ACHN (cell line): ENCODE measurements at places on chromosomes 16 and 17.
A peak's percentile ranks its signal among the peaks of the same experiment; 100 is the strongest.

- no peak for DNase-seq
Measured at GRCh38 chr16:48124266-48124665, 31.5 kb downstream of the ABCC12 start.

DNA sequence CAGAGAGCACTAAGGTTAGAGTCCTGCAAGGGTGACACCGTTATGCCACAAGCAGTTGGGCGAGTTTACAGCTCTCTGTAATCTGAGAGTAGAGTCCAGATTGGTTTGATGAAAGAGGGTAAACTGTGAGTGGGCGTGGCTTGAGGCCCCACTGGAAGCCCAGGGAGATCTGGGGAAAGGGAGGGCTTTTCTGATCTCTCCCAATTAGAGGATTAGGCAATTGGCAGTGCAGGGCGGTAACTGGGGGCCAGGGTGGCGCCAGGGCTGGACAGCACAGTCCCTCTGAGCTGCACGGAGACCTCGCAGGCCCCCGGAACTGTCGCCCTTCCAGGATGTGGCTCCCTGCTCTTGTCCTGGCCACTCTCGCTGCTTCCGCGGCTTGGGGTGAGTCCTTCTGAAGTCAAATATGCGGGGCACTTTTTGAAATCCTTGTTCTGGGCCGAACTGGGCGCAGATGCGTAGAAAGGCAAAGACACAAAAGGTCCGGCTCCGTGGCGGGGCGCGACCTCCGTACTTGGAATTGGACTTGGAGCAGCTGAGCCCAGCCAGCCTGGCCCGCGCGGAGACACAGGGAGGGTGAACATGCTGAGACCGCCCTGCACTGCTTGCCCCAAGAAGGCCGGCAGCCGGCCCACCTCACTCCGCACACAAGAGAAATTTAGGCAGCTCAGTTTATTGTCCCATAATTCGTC lies 72.4 kb downstream of the CES1 start:
- no peak for DNase-seq

DNA sequence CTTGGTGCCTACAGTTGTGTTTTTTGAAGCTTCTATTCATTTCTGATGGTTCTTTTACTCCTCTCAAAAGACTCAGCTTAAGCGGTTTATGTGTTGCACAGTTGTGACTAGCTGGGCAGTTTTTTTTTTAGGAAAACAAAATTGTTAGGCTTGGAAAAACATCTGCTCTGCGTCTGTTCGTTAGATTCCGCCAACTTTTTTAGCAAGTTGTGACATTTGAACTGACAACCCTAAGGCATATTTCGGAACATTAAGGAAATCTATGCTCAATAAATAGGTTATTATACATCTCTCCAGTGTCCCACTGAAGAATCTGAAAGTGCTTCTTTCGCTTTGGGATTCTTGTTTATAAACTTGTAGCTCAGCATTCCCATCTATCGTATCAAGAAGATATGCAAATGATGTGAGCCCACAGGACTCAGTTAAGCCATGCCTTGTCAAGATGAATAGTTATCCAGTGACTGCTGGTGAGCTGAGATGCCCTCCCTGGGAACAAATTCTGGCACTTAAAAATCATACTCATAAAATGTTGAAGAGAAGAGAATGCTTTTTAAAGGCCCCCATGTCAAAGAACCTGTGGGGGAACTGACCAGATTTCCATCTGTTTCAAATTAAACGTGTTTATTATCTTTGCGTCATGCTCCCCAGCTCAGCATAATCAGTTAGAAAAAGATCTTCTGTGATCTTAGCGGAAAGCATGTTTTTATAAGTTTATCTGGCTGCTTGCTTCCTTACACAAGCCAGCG lies 109.0 kb upstream of the FAM20A start:
- no peak for DNase-seq

- no peak for DNase-seq
Measured at GRCh38 chr17:30344283-30345088, 10.6 kb upstream of the TMIGD1 start.

DNA sequence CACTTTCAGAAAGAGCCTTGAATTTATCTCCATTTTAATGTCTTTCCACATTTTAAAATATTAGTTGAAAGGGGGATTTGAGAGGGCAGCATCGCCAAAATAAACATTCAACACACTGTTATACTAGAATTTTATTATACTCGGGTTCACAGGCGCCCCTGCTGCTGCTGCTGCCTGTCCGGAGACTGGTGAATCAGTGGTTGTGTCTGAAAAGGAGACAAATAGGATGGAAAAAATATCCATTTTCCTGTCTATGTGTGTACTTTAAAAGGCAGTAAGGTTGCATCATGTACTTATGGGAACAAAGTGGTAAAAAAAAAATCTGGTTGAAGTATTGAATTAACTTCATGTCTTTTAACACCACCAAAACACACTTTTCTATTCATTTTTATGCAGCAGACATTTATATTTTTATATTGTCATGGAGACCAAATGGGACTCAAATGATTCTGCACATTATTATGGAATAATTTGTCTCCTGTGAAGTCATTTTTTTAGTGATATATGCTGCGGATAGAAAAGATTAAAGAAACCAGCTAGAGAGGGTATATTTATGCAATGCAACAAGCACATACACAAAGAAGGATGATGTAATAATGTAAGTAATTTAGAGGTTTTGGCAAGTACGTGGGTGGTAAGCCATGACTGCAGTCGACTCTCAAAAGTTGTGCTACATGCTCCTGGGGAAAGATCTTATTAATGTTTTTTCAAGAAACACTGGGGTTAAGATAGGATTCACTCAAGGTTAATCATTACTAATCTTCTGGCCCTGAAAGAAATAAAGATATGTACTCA lies 759.0 kb upstream of the SOX9 start:
- no peak for DNase-seq

GRCh38 chr17:7289256-7290032 lies 5.0 kb downstream of the YBX2 start:
- no peak for DNase-seq

DNA sequence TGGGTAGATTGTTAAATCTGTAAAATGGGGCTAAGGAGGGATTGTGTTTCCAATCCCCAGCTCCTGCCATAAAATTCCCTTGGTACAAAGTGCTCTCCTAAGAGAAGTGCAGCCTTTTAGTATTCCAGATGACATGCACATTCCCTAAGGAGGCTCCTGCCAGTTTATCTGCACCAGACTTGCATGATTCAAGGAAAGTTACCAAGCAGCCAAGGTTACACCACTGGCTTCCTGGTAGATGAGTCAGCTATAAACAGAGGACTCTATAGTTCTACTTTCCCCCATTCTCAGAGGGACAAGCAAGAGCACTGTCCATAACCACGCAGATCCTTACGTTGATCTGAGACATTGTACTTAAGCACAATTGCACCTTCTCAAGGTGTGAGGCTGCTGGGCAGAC lies 1.9 kb downstream of the CALB2 start:
- DNase-seq, result peak; percentile 83

DNA sequence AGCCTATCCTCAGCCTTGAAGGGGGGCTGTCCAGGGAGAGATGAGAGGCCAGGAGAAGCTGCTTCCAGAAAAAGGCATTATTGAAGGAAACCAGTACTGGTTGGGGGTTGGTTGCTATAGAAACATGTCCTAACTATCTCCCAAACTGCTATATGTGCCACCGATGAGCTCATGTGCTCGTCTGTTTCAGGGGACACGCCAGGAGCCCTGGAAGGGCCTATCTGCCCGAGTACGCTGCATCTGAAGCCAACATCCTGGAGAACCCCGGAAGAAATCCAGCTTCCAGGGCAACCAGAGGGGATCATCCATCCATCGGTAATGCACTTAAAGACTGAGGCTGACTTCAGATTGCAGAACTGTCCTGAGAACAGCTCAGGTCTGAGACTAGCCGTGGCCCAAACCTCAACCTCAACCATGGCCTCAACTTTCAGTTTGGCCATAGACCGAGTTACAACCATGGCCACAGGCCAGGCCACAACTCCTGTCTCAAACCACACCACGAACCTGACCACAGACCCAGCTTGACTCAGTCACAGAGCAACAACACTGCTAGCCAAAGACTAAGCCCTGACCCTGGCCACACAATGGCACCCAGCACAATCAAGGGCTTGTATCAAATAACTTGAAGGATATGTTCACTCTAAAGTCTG lies 10.2 kb downstream of the PITPNM3 start:
- DNase-seq, result peak; percentile 65
